Stimulated activated CD4-positive, alpha-beta T cell treated with anti-CD3 and anti-CD28 coated beads, Interleukin-1b, Interleukin-23, amount 100 ng/mL, for 48 hours (primary cell): ENCODE measurements at places on chromosomes 4 and X.

DNA sequence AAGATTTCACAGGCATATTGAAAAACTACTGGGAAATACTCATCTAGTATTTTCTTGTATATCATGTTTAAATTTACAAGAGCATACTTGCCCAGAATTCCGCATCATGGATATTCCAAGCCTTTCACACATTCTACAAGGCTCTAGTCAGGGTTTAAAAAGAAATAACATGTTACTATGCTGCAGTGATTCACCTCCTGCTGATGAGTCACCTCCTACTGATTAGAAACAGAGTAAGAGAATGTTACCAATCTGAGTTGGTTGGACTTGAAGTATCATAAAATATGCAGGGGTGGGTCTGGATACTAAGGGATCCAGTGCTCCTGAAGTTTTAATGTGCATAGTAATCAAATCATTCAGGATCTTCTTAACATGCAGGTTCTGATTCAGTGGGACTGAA is 192.0 kb upstream of the ANK2 start:
- no peak for DNase-seq

- no peak for DNase-seq
These were observed 203.9 kb downstream of the SH3BGRL start for GRCh38 chrX:81405781-81406180.

- DNase-seq = no peak
These were observed 396.7 kb downstream of the FSTL5 start for GRCh38 chr4:161767116-161767515.

GRCh38 chrX:77502951-77503525 is 55.8 kb downstream of the FGF16 start:
- no peak for DNase-seq

GRCh38 chr4:14079601-14080000 is 452.1 kb upstream of the BOD1L1 start:
- no peak for DNase-seq

- DNase-seq = no peak
These were observed 12.7 kb downstream of the MAD2L1 start for GRCh38 chr4:120053911-120054310.

DNA sequence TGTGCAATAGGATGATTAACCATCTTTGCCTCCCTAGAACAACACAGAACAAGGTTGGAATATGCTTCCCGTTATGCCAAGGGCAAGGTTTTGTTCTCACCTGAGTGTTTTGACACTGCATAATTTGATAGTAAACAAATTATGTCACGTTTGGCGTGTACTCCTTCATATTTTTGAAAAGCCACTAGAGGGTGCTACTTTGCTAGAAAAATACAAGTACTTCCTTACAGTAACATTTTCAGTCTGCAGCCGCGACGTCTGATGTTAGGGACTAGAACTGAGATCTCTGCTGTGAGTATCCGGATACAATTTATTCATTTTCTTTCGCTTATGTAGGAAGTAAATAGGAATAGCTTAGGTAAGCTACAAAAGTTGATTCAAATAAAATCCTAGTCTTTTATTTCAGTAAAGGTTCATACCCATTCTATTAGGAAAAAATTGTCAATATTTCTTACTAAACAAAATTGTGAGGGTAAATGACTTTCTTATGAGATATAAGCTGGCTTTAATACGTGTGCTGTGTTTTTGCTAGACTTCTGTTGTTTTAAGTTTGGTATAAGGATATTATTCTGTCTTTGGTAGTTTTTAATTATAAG is 181.1 kb upstream of the WDFY3 start:
- no peak for DNase-seq

- DNase-seq = no peak
These were observed 212.9 kb downstream of the CBR4 start for GRCh38 chr4:168797194-168797593.

- DNase-seq = no peak
These were observed 13.2 kb downstream of the EFHC2 start for GRCh38 chrX:44330227-44330626.

GRCh38 chrX:43175434-43175833 is 397.5 kb upstream of the PPP1R2C start:
- no peak for DNase-seq

DNA sequence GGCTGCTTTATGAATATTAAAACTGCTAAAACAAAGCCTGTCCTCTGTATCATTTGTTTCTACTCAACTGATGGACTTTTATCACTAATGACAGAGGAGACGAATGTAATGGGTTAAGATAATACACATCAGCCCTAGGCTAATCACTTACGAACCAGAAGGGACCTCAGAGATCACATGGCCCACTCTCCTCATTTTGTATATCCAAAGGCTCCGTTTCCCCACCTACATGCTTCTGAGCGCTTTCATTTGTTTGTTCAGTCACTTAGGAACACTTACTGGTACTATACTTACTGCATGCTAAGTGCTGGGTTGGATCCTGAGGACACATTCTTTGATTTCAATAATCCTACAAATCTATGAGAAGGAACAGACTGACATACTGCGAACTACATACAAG is 169.3 kb downstream of the CEP135 start:
- no peak for DNase-seq

DNA sequence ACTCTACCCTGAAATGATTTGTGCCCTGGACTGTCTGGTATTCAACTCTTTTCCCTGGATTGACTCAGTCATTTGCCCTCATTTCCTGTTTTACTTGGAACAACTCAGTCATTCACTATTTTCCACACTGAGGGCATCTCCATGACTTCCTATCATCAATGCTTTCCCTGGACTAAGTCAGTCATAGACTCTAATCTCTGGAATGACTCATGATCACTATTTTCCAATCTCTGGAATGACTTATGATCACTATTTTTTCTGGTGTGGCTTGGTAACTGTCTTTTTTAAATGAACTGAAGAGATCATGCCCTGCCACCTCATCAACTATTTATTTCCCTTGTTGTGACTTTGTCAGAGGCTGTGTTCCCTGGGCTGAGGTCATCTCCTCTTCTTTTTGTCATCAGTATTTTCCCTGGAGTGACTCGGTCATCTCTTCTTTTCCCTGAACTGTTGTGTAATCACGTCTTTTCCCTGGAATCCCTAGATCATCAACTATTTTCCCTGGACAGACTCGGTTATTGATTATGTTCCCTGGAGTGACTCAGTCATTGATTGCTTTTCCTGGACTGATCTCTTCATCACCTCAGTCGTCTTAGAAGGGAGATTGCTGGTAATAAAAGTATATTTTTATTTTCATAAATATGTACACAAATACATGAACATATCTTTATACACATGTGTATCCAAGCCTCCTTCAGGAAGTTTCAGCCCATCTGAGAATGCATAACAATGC is 327.1 kb upstream of the VCX start:
- DNase-seq = no peak

DNA sequence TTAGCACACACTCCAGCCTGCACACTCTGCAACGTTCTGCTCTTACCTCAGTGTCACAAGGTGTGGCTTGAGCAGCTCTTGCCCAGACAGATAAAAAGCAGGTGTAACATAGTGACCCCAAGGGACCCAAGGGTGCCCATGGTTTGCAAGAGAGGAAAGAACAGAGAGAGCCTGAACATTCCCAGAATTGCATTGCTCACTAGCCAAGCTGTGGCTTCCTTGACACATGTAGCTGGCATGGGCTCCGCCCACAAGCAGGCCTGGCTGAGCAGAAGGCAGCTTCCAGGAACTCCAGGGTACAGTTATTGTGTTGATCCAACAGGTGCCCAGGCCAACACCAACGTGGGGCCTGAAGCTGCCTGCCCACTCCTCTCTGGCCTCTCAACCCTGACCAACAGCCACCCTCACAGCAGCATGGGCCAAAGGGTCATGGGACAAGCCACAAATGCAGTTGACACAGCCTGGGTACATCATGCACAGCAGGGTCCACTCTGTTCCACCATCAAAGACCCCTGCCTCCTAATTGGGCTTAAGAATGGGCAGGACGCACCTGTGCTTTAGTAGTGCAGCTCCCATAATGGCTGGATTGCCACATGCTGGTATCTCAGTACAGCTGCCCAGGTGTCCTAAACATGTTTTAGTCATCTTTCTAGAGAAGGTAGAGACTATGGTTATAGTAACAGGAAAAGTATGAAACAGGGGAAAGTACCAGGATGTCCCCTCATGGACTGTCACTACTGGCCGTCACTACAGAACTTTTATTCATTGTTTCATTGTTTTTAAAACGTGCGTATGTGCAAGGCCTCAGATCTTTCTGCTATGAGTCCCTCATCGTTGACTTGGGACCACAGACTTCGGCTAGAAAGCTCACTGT is 73.7 kb upstream of the ACSL1 start:
- no peak for DNase-seq

GRCh38 chr4:103425406-103425805 is 227.3 kb upstream of the CENPE start:
- DNase-seq = no peak

GRCh38 chr4:47873877-47874541 is 36.1 kb upstream of the CORIN start:
- no peak for DNase-seq
